NCI-H2227 treated with DMSO at 0.1 percent for 48 hours (cell line): ENCODE measurements at places on chromosomes 6 and 20.

- no peak for DNase-seq
These were observed 154.9 kb downstream of the ESR1 start for GRCh38 chr6:151962246-151962846.

DNA sequence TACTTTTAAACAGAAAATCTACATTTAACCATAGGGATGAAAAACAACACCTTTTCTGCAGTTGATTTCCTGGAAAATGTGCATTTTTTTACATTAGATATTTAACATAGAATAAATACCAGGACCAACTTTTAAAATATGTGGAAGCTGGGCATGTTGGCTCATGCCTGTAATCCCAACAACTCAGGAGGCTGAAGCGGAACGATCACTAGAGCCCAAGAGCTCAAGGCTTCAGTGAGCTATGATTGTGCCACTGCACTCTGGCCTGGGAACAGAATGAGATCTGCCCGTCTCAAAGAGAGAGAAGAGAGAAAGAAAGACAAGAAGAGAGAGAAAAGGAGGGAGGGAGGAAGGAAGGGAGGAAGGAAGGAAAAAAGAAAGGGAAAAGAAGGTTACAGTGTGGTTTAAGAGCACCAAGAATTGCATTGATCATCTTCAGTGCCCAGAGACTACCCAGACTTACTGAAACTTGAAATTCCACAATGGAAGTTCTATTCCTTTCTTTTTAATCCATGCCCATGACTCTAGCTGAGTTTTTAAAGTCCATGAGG, 189.4 kb upstream of the ARID1B start:
- no peak for DNase-seq

DNA sequence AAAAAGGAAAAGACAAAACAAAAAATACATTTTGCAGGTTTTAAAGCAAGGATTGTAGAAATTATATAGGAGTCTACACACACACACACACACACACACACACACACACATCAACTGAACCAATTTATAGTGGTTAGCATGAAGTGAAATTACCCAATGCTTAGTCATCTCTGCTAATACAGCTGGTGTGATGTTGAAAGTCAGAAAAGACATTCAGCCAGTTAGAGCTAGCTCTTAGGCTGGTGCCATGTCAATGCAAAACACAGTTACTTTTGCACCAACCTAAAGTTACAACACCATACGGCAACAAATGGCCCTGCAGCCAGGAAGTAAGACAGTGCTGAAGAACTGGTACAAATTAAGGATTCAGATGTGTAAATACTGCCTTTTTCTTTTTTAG, 15.2 kb downstream of the FAM210B start:
- DNase-seq: no peak

- no peak for DNase-seq
These were observed 3.8 kb downstream of the ULBP1 start for GRCh38 chr6:149967591-149967990.

DNA sequence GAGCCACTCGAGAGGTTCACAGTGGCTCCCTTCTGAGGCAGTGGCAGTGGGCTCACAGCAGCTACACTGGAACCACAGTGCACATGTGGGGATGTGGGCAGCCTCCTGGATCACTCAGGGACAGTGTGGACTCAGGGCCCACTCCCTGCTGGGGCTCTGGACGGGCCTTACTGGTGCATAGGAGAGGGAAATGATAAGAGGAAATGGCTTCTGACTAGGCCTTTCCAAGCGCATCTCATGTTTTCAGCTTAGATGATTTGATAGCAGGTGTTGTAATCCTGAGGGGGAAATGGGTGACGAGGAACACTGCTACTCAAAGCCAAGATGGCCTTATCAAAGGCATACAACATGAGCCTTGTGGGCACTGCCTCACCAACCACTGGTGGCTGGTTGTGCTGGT, 44.0 kb downstream of the PANK2 start:
- DNase-seq: no peak

- DNase-seq: peak; percentile 30
These were observed 159.7 kb upstream of the AHI1 start for GRCh38 chr6:135657207-135657606.

- no peak for DNase-seq
These were observed 19.6 kb downstream of the NUP153 start for GRCh38 chr6:17687136-17687535.

GRCh38 chr6:148999929-149000468, 253.2 kb downstream of the UST start:
- DNase-seq: no peak

DNA sequence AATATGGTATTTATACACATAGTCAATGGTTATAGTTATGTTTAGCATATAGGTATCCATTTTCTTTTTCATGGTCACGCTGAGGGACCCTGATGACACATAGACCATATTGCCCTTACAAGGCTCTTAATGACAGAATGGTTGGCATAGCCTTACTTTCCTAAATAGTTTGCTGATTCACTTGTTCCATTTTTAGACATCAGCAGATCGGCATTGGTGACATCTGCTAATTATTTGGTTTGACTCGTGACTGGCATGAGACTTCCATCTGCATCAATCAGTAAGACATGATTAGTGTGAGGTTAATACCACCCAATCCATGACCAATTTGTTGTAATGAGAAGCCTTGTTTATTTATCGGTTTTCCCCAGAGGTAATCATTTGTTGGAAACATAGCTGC, 309.7 kb downstream of the ALDH8A1 start:
- no peak for DNase-seq

DNA sequence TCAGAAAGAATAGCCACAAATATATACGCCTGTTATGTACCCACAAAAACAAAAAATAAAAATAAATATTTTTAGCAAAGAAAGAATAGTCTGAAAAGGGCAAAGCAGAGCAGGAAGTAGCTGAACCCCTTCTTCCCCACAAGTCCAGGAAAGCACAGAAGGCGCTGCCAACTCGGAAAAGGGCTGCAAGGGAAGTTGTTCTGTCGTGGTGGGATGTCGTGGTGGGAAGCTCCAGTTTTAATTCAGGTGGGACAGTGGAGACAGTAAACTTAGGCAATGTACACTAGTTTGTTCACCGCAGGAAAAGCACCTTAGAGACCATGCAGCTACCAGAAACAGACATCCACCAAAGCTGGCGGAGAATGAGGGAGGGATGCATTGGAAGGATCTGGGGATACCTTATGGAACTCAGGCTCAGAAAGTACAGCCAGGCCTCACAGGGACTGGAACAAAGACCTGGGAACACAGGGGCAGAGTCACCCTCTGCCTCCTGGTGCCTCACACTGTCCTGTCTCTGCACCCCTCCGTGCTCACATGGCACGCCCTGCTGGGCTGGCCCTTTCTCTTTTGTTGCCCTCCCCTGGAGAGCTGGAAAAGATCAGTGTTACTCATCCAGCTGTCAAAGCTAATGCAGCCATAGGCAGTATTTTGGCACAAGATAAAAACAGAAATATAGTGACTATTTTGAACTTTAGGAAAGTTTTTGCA, 3.3 kb upstream of the APMAP start:
- DNase-seq: no peak

GRCh38 chr6:11681357-11681756, 97.2 kb downstream of the ADTRP start:
- DNase-seq: no peak

DNA sequence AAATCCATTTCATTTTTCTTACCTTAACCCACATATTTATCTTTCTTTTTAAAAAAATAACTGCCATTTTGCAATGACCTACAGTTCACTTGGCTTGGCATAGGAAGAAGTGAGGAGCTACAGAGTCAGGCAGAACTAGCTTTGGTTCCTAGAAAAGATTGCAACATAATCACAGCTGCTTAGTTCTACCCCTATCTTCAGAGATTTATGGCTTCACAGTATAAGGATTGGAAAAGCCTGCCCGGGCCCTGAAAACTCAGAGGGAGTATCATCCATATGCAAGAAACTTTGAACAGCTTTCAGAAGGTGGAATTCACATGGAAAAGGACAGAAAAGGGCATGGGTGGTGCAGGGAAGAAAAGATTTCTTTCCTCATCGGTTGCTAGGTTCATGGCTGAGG, 774.3 kb upstream of the CHD6 start:
- DNase-seq: no peak
